Neuronal stem cell (in vitro differentiated cells): ENCODE measurements at places on chromosomes 1 and 21.

- no peak for DNase-seq
These were observed 2.3 kb upstream of the ACTA1 start for GRCh38 chr1:229436201-229436600.

DNA sequence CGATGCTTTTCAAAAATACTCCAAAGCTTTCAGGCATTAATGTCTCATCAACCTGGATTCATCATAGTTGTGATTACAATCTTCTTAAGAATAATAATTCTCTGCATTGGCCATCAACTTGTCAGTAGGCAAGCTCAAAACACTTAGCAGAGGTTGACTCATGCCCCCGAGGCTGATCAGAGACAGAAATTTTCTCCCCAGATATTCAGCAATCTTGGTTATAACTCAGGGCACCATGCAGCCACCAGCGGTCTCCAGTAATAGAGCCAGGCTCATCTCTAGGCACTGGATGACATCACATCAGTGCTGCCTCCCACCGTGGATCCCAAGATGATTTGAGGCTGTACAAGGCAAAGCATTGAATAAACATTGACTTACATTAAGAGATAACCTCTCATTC, 14.3 kb upstream of the IFFO2 start:
- no peak for DNase-seq

- DNase-seq, result no peak
These were observed 187.3 kb upstream of the DMRTA2 start for GRCh38 chr1:50610563-50610962.

GRCh38 chr1:231959225-231959884, 332.8 kb downstream of the DISC1 start:
- no peak for DNase-seq

DNA sequence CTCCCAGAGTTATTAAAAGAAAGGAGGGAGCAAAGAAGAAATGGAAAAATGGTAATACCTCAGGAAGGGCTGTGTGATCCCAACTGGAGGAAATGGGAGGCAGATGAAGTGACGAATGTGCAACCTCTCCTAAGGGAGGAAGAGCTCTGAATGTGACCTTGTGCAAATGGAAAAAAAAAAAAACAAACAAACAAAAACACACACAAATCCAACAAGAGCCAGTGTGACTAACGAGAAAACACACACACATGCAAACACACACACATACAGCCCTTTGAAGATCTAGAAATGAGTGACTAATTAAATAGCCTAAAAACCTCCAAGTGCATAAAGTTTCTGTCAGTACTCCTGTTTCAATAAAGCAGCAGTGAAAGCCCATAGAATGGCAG, 49.0 kb downstream of the CCN1 start:
- DNase-seq, result no peak

DNA sequence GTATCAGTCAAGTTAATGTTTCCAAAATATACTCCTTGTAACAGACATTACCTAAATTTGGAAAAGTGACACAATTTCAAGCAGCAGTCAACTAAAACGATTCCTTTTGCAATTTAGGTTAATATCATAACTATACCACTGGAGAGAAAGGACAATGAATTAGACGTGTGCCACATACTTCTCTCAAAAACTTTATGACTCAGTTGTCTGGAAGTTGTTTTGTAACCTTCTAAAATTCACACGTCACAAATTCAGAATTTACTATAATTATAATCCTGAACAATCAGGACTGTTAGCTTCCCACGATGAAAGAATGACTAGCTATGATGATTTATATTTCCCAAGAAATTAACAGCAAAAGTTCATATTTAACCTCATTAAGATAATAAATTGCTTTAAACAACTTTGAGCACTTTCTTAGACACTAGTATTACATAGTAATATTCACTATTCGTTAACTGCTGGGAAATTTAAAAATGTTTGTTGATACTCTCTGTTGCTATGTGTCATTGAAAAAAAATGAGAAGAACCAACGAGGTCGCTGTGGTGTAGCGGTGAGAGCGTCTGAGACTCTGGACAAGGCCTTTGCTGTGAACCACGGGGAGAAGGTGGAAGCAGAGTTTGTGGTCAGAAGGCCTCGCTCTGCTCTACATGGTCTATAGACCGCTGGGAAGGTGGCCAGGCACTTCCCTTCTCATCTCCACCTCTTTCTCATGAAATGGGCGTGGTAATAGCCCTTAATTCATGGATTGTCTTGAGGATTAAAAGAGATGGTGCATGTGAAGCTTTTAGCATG, 27.9 kb upstream of the BATF3 start:
- no peak for DNase-seq

DNA sequence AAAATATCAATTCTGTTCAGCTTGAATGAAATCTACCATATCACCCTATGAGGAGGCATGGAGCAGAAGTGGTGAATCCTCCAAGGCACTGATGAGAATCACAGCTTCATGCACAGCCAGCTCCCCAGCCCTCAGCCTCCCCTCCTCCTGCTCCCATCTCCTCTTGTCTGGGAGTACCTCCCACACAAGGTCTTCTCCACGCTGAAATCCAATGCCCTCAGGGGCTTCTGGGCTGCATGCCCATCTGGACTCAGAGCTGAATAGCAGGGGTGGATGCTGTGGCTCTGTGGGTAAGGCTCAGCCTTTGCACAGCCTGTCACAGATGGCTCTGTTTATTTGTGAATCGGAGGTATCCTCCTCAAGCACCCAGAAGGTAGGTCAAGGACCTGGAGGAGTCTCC, 48.6 kb downstream of the KCNC4 start:
- no peak for DNase-seq

DNA sequence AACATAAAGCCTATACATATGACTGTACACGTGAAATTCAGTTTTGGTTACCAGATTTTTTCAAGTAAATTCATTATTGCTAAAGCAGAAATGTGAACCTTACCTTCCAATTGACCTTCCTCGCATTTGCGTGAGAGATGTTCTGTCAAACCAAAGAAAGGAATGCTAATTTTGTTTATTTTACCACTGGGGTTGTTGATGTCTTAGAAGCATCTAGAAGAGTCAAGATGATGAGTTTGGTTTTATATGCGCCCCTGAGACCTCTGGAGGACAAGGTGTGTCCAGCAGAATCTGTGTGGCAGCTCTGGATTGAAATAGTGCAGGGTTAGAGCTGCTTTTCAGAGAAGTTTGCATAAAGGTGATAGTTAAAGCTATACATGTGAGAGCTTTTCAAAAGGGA, 48.4 kb downstream of the ZBTB40 start:
- DNase-seq, result no peak

- no peak for DNase-seq
These were observed 389.6 kb upstream of the C1orf87 start for GRCh38 chr1:60463146-60463545.

DNA sequence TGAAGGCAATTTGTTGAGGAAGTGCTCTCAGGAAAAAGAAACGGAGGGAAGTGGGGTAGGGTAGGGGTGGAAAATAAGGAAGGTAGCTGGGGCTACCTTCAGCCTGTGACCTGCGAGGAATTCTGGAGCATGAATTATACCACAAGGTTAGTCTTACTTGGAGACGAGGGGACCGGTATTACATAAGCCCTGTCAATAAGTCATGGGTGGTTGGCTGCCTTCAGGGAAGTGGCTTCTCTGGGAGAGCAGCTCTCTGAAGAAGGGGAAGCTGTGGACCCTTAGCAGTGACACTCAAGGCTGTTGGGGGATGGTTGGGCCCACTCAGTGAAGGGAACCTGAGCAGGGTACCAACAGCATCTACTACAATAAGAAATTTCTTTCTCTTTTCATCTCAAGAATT, 111.3 kb downstream of the TNFSF18 start:
- DNase-seq, result no peak

GRCh38 chr21:17576080-17576835, 36.4 kb downstream of the BTG3 start:
- no peak for DNase-seq

GRCh38 chr1:88885933-88886332, 5.4 kb downstream of the GTF2B start:
- no peak for DNase-seq

- DNase-seq, result no peak
These were observed 42.0 kb upstream of the PADI2 start for GRCh38 chr1:17161137-17161740.

DNA sequence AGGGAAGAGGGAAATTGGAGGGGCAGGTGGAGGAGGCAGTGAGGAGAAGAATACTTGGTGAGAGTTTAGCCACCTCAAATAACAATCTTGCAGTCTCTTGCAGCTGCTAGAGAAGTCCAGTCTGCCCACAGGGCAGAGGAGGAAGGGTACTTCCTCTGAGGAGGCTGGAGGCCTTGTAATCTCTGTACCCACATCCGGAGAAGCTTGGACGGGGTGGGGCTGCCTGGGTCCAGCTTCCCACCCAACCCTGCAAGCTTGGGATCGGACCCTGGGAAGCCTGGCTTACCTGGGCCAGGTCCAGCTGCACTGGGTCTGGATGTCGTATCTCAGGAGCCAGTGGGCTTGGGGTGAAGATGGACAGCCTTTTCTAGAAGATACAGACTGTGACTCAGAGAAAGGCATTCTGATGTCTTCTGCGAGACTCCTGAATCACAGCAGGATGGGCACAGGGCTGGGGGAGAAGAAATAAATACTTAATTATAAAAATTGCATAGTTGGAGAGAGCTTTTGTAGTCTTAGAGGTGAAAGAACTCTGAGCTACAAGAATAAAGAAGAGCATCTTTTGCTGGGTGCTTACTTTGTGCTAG, 111.8 kb upstream of the JUN start:
- no peak for DNase-seq

DNA sequence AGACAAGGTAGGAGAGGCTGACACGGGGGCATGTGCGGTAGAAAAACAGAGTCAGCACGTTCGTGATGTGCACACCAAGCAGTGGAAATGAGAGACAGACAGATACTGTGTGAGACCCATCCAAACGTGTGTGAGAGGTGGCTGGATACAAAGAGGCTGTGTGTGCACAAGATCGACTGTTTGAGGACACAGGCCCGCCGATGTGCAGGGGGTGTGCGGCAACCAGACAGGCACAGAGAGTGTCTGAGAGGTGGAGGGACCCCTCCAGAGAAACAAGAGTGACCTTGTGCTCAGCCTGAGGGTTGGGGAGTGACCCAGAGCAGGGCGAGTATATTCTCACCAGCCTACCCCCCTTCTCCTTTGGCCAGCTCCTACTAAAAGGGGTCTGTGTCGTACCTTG, 97.8 kb upstream of the IPO9 start:
- DNase-seq, result no peak

DNA sequence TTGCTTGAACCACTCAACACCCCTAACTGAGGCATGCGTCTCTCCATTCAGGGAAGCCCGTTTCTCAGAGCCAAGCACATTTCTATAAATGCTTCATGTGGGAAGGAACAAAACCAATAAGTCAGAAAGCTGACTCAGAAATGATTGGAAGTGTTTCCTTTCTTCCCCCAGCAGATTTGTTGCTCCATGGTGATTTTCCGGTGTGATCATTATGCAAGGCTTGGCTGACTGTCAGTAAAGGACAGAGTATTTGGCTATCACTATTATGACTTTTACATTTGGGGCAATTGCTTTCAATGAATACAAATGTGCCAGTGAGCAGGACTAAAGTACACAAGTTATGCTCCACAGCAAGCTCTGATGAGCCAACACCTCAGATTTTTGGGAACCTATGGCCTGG, 53.3 kb upstream of the ZC3H11B start:
- no peak for DNase-seq

GRCh38 chr1:218347336-218347722, 2.2 kb downstream of the TGFB2 start:
- DNase-seq, result no peak

- no peak for DNase-seq
These were observed 326.3 kb downstream of the TBX15 start for GRCh38 chr1:118661769-118662320.

- no peak for DNase-seq
These were observed 59.9 kb downstream of the SPSB1 start for GRCh38 chr1:9352377-9353134.

GRCh38 chr1:248802454-248802853, 23.3 kb downstream of the SH3BP5L start:
- DNase-seq, result no peak

DNA sequence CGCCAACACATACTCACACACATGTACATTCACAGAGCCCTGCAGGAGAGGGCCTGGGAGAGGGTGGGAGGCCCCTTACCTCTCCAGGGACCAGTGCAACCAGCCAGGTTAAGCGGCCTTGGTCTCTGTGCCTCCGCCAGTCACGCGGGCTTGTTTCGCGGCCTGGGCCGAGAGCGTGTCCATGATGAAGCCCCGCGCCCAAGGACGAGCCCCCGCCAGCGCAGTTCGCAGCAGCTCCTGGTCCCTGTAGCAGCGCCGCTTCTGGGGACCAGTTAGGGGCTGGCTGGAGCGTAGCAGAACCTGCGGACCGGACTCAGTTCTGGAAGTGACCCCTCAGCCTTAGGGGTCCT, 7.3 kb upstream of the FAM167B start:
- DNase-seq, result no peak

DNA sequence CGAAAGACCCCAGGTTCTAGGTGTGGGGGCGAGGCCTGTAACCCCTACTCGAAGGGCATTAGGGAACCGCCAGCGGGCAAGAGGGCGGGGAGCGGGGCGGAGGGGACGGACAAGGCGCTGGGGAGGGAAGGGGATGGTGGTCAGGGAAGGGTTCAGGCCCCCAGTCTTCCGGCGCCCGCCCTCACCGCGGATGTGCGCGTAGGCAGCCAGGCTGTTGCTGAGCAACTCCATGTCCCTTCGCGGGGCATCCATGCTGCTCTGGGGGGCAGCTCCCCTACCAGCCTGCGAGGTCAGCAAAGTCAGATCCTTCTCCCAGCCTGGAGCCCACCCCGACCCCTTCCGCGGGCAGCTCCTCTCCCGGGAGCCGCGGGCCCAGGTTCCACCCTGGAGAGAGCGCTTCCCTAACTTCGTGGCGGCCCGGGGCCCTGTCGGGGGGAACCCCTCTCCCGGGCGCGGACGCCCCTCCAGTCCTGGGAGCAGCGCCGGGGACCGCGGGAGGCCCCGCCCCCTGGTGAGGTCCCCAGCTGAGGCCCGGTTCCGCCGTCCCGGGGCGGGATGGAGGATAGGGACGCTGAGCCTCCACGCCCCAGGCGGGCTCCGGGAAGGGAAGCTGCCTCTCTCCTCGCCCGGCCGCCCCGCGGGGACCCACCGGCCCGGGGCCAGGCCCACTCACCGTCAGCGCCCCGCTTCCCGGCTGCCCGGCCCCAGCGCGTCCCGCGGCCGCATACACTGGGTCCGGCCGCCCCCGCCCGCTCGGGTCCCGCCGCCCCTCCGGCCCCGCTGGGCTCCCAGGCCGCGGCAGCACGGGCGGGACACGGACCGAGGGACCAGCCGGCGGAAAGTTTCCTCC, 434 bp downstream of the EVA1B start:
- peak; percentile 33 for DNase-seq

DNA sequence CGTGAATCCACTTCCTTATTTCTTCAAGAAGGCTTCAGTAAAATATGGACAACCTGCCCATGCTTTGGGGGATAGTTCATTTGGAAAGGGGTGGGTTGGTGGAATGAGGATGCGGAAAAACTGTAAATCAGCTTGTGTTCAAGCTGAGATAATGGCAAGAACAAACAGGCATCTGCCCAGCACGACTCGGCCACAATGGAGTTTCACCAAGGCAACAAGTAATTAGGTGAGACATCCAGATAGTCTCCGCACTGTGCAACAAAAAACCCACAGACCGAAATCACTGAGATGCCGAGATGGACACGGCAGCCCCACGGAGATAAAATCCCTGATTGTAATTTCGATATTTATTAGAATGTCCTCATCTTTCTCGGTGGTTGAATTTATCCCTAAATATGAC, 455.2 kb downstream of the AJAP1 start:
- no peak for DNase-seq
